ENCODE measurements at places on chromosomes 4 and X.

DNA sequence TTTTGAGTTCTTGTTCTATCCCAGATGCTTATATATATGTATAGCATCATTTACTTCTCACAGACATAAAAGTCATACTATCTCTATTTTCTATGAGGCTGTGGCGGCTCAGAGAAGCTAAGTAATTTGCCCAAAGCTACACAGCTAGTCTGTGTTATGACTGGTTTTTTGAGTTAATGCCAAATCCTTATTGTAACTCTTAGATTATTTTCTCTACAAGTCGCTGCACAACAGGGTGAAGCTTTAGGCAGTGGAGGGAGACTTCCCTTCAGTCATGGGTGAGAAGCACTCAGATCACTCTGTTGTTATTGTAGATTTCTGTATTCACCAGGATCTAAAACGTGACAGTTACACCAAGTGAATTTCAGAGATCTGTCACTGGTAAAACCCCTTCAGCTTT lies 48.1 kb downstream of the WWC2 start:
- DNase-seq: no peak

DNA sequence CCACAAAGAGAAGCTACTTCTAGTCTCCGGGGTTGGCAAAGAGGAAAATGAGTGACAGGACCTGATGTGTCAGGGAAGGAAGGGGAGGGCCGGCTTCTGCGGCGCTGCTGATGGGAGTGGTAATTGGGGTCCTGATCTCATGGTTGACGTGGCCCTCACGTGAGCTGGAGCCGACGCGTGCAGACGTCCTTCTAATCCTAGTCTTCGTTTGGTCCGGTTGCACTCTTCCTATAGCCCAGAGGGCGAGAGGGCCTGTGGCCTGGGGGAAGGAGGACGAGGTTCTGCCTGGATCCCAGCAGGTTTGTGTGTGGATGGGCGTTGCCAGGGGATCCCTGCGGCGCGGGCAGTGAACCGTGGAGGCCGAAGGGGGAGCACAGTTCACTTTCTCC lies at the start of gene ARMCX1:
TSS of gene ARMCX1 (plus strand) at position 186 of the 389 bp plus-strand sequence. CDS start 2,384 bp downstream, outside the sequence.
- peak; percentile 32 for DNase-seq

- peak; percentile 40 for DNase-seq
These were observed at the start of gene MAN2B2 for GRCh38 chr4:6574747-6575502. Gene MAN2B2, plus strand, starts transcription at chr4:6575189. Its CDS starts 22 bp downstream, at chr4:6575211.

DNA sequence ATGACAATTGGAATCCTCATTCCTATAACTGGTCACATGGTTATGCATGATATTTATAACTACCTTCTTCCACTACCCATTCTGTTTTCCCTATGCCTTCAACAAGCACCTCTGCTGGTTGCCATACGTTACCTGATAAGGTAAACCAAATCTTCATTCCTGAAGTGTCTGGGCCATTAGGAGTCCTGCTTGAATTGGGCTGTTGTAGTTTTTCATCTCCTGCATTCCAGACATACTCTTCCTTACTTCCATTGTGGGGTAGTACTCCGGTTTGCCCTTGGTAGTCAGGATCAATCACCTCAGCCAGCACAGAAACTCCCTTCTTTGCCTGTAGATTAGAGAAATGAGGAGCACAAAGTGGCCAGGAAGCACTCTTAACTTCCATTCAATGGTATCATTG lies 109.1 kb upstream of the LANCL3 start:
- no peak for DNase-seq

GRCh38 chr4:52874948-52875347 lies 12.8 kb downstream of the RASL11B start:
- DNase-seq: no peak

GRCh38 chr4:48813964-48814363 lies 16.9 kb upstream of the OCIAD1 start:
- no peak for DNase-seq

DNA sequence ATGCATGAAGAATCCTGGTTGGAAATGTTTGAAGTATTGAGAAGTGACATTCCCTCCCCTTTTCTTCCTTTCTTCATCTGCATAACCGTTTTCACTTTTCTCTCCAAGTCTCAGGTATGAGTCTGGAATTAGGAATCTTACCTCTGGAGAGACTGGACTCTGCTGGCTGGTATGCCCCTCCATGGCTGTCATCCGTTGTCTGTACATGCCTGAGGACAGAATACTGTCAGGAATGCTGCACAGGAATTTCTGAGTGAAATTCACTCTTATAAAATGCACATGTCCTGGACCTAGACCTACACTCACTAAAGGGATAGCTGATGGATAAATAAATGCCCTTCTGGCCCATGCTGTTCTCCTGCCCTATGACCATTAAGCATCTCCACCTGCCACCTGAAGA lies 179.5 kb downstream of the MSN start:
- no peak for DNase-seq

GRCh38 chr4:186216465-186217024 lies 10.8 kb upstream of the KLKB1 start:
- DNase-seq: no peak

- DNase-seq: no peak
These were observed 213.6 kb downstream of the PALLD start for GRCh38 chr4:168710353-168710946.

GRCh38 chrX:34903316-34903715 lies 39.3 kb upstream of the FAM47B start:
- DNase-seq: no peak

- no peak for DNase-seq
These were observed 557.7 kb upstream of the SLIT2 start for GRCh38 chr4:19693936-19694570.

DNA sequence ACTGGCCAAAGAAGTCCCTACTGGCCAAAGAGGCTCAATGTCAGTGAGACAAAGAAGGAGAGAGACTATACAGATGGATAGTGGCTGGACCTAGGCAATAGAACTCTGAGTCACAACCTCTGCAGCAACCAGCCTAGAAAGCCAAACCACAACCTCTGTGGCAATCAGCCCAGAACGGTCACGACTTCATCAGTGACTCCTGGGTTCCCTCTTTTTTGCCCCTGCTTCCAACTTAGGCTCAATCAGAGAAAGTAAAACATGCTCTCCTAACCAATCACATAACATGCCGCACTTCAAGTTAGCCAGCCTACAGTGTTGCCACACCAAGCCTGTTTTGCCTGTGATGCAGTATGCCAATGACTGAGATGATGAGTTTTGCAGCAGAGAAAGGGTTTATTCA lies 203.4 kb downstream of the ANAPC10 start:
- DNase-seq: no peak

GRCh38 chr4:127783026-127783769 lies 1.1 kb downstream of the HSPA4L start:
- DNase-seq: no peak

GRCh38 chr4:13597604-13598003 lies 29.9 kb downstream of the BOD1L1 start:
- DNase-seq: no peak

GRCh38 chr4:52982255-52982945 lies 120.3 kb downstream of the RASL11B start:
- peak; percentile 21 for DNase-seq

- DNase-seq: no peak
These were observed 458.4 kb upstream of the NDST3 start for GRCh38 chr4:117575850-117576249.

- DNase-seq: no peak
These were observed 26.9 kb downstream of the ZNF41 start for GRCh38 chrX:47456080-47456479.

GRCh38 chr4:165656399-165656798 lies 216.6 kb upstream of the TLL1 start:
- no peak for DNase-seq

DNA sequence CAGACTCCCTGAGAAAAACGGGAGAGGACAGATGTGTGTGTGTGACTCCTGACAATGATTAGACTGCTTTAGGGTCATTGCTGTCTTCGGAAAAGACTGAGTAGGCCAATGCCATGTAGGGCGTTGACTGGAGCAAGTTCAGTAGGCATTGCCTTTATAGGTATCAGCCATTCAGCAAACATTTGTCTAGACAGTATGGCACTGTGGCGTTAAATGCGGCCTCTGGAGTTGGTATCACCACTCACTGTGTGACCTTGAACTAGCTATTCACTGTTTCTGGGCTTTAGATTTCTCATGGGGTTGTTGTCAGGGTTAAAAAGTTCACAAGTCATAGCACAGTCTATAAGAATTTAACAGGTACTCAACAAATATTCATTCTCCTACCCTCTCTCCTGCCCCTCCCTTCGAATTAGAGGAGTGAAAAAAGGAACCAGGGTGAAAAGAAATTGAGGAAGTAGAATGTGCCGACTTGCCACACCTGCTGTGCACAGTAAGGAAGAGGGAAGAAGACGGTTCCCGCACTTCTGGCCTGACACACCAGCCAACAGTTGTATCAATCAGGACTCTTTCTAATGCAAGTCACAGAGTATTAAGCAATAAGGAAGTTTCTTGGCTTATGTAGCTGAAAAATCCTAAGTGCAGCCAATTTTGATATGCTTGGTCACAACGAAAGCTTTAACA lies 83.2 kb upstream of the PLAC8 start:
- no peak for DNase-seq

GRCh38 chrX:6821730-6822129 lies 286.8 kb upstream of the VCX3A start:
- DNase-seq: no peak

DNA sequence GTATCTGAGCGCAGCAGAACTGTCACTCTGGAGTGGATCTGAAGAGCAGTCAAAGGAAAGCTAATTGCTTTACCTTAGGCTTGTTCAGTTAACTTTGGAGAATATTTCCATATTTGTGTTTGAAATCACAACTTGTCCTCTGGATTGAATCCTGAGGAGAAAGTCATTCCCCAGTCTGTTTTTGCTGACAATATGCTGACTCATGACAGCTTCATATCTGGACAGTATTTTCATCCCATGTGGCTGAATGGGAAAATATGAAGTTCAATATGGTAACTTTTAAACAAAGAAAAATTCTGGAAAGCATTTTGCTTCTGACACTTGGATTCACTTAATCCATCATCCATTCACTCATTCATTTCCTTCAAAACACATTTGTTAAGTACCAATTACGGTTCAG lies 46.3 kb upstream of the MAGEC3 start:
- DNase-seq: no peak

All from fibroblast of skin of left biceps (primary cell).